NCI-H1417 treated with DMSO at 0.1 percent for 48 hours (cell line): ENCODE measurements at places on chromosomes 3 and 15.

GRCh38 chr3:9638939-9639338 lies 10.4 kb upstream of the MTMR14 start:
- DNase-seq: no peak

DNA sequence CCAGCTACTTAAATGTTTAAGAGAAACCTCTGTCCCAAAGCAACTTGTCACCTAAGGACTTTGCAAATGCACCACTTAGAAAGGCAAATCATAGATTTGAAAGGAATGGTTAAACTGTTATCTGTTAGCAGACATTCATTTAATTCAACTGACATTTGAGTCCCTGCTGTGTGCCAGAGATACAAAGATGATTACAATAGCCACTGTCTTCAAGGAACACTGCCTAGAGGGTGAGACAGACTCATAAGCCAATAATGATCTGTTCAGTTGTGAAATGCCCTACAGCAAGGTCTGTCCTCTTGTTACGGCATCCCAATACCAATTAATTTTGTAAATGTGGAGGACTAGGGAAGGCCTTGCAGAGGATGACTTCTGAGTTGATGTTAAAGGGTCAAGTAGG lies 113.1 kb downstream of the ATG7 start:
- DNase-seq: no peak

DNA sequence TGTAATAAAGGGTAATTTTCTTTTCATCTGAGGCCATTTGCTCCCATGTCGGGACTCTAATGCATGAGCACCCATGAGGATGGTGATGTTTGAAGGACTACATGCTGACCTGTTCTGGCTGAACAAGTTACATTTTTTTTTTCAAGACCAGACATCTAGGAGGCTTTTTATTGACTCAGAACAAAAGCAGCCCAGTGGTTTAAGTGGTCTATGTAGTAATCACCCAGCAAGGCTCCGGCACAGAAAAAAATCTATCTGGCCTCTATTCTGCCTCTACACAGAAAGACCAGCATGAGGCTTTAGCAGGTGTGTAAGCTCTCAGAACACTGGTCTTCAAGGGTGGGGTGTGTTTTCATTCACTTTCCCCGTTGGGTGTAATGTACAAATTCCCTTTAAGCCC lies 95.1 kb upstream of the ZBED2 start:
- DNase-seq: peak; percentile 88

- peak; percentile 93 for DNase-seq
These were observed 130.6 kb upstream of the MEF2A start for GRCh38 chr15:99435113-99435695.

DNA sequence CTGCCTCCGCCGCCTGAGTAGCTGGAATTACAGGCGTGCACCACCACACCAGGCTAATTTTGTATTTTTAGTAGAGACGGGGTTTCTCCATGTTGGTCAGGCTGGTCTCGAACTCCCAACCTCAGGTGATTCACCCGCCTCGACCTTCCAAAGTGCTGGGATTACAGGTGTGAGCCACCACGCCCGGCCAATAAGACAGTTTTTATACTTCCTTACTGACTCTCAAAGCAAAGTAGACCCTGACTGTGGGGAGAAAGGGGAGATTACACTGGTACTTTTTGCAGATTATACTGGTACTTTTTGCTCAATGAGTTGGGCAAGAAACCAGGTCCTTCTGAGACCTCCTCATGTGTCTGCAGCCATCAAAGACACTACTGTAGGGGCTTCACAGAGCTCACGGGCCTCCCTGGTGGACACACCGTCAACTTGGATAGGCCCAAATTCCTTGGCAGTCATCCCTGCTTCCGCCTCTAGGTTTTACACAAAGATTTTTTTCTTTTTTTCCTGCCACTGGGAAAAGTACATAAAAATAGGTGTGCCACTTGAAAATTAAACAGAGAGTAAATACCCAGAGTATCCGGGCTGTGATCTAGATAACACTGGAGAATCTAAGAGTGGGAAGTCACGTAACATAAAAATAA lies 143.3 kb upstream of the WNT5A start:
- DNase-seq: no peak

DNA sequence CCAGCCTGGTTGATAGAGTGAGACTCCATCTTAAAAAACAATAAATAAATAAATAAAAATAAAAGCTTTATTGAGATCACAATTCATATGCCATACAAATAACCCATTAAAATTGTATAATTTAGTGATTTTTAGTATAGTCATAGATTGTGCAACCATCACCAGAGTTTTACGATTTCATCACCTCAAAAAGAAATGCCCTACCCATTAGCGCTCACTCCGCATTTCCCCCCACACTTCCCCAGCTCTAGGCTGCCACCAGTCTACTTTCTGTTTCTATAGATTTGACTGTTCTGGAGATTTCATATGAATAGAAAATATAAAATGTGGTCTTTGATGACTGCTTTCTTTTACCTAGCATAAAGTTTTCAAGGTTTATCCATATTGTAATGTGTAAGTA lies 57.0 kb downstream of the ARHGEF26 start:
- DNase-seq: no peak

DNA sequence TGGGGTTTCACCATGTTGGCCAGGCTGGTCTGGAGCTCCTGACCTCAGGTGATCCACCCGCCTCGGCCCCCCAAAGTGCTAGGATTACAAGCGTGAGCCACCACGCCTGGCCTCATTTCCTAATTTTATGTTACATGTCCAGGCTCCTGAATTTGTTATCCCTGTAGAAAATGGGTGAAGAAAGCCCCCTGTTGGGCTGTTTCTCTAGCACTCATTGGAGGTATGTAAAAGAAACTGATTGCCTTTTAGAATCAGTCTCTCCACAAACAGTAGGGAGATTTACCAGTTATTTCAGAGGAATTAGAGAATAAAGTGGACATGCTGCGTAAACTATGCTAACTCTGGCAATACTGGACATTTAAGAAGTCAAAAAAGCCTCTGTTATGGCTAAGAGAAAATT lies 364.1 kb upstream of the TBL1XR1 start:
- DNase-seq: no peak

DNA sequence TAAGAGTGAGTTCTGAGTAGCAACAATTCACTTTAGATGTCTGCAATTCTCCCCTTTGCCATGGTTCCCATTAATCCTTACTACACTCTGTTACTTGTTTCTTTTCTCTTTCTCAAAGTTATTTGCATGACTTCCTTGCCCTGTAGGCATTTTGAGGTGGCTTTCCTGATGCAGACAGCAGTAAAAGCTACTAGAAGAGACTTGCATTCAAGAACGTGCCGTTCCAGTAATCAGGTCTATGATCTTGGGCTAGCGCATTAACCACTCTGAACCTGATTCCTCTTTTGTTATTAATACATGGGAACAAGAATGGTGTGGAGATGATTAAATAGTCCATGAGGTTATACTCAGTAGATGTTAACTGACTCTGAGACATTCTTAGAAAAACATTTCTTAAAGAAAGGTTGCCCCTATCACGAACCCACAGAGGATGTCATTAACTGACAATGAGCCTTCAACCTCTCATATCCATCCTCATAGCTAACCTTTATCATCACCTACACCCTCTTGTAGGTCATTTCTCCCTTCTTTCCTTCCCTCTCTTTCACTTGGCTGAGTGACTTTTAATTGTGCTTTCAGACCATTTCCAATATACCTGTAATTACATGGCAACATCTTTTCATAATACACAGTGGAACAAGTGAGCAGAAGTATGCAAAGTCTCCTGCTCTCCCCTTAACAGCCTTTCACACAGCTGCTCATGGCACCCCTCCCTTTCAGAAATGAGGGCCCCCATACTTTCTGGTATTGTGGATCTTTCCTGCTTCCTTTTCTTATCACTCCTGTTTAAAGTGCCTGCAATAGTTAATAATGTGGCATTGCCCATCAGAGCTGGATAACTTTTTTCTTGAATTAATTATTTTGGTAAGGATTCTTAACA lies 175.9 kb downstream of the CHST2 start:
- no peak for DNase-seq

- no peak for DNase-seq
These were observed 35.0 kb upstream of the TNFAIP8L3 start for GRCh38 chr15:51129535-51130188.

- peak; percentile 76 for DNase-seq
These were observed at the start of gene MYO1E for GRCh38 chr15:59372352-59373211. MYO1E (minus strand) TSS chr15:59372871; CDS start chr15:59372500, 371 bp downstream.

- no peak for DNase-seq
These were observed 148.0 kb downstream of the TP63 start for GRCh38 chr3:189779166-189779565.

DNA sequence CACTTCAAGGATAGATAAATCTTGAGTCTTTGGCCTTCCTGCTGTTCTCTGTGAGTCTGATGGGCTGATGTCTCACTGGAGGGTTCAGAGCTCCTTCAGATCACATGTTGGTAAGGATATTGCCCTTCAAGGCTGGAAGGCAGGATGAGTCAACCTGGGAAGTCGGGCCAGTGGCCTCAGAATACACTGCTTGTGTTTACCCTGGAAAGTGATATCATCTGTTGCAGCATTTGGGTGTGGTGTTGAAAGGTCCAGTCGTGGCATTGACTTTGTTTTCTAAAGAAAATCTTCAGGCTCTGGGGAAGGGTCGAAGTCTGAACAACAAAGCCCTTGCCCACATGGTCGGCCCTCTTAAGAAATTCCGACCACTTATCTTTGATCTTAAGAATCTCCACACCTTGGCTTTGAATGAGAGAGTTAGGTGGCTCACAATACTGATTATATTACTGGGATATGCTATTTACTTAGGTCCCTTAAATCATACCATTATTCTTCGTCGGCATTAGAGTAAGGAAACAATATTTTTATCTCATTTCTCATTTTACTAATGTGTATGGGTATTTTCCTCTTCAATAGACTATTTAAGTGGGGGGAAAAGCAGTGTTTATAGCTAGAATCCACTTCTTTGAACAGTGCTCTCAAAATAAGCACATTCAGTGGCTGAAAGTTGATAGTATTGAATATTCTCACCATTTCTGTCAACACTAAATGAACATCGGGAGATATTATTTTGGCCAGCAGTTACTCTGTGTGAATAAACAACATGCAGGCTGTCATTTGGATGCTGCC lies 303.9 kb upstream of the RASGRP1 start:
- DNase-seq: no peak

- no peak for DNase-seq
These were observed 1.7 kb downstream of the PKM start for GRCh38 chr15:72229076-72229946.

- DNase-seq: no peak
These were observed 46.8 kb downstream of the PXK start for GRCh38 chr3:58379351-58380073.

- DNase-seq: no peak
These were observed 529.6 kb downstream of the SHQ1 start for GRCh38 chr3:72318504-72319193.

GRCh38 chr15:62469874-62470688 lies 305.0 kb upstream of the C2CD4B start:
- DNase-seq: no peak

DNA sequence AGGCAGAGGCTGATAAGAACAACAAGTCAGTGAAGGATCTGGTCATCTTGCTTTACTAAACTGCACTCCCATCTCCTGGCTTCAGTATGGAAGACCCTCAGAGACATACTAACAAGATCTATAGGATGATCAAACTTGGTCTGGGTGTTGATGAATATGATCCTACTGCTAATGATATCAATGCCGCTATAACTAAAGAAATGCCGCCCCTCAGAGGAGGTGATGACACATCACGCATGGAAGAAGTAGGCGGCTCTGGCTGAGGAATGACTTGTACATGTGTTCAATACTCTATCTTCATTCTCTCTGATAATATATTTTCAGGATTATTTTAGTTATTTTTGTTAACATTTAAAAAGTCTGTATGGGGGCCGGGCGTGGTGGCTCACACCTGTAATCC lies 17.5 kb upstream of the EIF2B5 start:
- no peak for DNase-seq
